ENCODE measurements at places on chromosomes 3 and 15.

DNA sequence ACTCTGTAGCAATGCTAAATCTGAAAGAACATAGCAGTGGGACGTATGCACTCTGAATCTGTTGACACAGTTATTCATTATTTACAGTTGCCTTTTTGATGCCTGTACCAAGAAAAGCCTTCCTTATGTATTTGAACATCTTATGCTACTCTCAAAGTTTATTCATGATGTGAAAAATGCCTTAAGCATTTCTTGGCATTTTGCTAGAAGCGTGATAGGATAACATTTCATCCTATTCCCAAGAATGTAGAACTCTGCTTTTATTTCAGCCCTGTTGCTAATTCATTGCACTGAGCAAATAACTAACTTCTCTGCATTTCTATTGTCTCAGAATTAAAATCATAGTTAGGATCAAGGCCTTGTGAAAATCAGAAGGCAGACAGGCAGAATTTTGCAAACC lies 105.5 kb downstream of the STRIT1 start:
- no peak for DNase-seq

GRCh38 chr3:132543011-132543739 lies 53.9 kb upstream of the ACKR4 start:
- DNase-seq: no peak

DNA sequence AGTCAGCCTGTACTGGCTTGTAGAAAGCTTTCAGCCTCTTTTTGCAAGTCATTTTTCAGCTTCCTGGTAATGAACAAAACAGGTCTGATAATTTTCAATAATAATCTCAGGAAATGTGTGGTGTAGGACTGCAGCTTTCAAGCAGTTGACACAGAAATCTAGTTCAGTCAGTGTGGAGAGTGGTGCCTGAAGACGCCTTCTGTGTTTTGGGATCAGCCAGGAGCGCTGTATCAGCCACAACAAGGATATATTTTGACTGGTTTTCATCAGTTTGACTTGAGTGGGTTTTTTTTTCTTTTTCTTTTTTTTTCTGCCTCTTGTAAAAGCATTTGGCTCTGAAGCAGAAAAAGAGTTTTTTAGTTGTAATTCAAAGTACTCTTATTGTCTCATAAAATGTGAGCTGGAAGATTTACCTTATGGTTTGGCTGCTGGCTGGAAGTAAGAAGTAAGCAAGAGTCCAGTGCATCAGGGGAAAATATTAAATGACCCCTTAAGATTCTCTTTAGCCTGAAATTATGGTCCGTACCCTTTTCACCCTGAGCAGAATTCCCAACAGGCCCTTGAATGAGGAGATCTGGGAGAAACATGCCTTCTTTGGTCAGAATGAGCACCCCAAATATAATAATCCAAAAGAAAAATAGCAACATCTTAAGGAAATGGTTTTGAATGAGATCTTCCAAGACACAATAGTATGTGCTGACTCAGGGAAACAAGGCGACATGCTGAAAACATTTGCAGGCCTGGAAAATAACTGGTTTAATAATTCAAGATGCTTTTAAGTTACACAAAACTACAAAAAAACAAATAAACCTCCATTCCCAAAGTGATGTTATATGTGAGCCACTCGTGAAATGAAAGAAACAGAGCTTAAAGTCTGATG lies 332.7 kb upstream of the ADAMTS9 start:
- no peak for DNase-seq

DNA sequence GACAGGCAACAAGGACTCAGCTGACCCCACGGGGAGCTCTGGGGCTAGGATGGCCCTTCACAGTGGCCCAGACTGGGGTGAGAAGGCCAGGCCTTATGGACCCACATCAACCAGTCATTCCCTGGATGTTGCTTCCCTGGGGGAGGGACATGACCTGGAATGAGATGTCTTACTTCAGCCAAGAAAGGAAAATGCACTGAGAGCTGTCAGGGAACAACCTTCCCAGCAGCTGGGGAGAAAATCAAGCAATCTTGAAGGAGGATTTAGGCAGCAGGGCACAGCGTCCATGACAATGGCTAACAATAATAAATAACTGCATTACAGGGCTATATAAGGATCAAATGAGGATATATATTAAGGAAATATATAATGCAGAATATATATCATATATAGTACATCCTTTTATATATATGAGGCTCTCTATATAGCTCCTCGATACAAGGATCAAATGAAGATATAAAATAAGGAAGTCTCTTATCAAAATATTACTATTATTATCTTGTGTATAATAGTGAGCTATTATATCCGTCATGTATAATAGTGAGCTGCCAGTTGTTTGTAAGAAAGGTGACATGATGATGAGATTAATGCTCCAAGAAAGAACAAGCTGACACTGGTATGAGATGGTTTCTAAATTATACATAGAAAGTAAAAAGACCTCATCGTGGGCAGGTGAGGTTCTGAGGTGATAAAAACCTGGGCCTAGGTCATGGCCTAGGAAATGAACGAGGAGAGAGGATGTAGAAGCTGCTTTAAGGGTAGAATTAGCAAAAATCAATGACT lies 117.8 kb upstream of the LIPC start:
- no peak for DNase-seq
